Vagina (tissue), 2 donors: ENCODE measurements at places on chromosomes 1 and 21. TPM values are rescaled to one million over a fixed set of nuclear protein-coding genes. Genes with fewer than 3 reads are reported as not detected.

FNDC5 gene
- total RNA-seq = 4.7 TPM

TRIM33 gene
- 35.8 TPM for total RNA-seq

TEX38 gene
- not detected for total RNA-seq

SLFNL1 gene
- 1.2 TPM for total RNA-seq

MDM4 gene
- 90.1 TPM for total RNA-seq

DMRTA2 gene
- total RNA-seq = not detected

HRNR gene
- total RNA-seq = not detected

CSF3R gene
- 8.8 TPM for total RNA-seq

PGLYRP4 gene
- total RNA-seq = 3.9 TPM

S100A7 gene
- 36.6 TPM for total RNA-seq

GRCh38 chr21:16180614-16181013 is 450.8 kb downstream of the USP25 start:
- H3K4me1 ChIP-seq = peaks cover 18% of the 10 kb centered on the region
- H3K27ac ChIP-seq = peak overlapping the region; percentile 49
- DNase-seq = no peak
- no peaks in the 10 kb centered on the region for H3K36me3 ChIP-seq

DNA sequence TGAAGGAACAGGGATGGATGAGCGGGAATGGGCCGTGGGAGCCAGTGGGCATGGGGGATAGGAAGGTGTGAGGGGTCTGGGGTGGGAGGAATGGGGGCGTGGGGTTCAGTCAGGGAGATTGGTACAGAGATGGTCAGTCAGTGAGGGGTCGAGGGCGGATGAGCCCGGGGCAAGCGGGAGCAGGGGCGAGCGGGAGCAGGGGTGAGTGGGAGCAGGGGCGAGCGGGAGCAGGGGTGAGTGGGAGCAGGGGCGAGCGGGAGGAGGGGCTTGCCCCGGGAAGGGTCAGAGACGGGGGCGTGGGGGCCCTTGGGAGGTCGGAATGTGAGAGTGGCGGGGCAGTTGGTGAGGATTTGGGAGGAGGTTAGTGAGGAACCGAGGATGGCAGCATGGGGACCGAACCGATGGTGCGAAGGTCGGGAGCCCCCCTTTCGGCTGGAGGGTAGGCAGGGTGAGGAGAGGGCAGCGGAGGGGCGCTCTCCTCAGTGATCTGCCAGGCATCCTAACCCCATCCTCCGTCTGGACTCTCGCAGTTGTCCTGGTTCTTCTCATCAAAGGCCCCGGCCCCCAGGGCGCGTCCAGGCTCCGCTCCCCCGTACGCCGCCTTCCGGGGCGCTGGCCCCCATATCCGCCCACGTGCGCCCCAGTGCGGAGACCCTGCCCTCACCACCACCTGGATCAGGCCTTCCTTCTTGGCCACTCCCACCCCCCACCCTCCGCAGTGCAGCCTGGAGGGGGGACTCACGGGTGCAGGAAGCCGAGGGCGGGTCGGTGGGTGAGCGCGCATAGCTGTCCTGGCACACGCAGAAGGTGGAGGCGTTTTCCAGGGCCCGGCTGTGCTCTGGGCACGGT is 11.2 kb downstream of the EPHA10 start:
- no peaks in the 10 kb centered on the region for H3K36me3 ChIP-seq
- no peak overlapping the region for H3K27ac ChIP-seq
- H3K4me3 ChIP-seq = no peak overlapping the region
- peaks cover 5% of the 10 kb centered on the region for H3K27me3 ChIP-seq
- DNase-seq = no peak

- no peak overlapping the region for H3K4me3 ChIP-seq
- no peaks in the 10 kb centered on the region for H3K27me3 ChIP-seq
- H3K4me1 ChIP-seq = no peaks in the 10 kb centered on the region
Measured at GRCh38 chr1:89951766-89952604, 42.9 kb upstream of the ZNF326 start.

DNA sequence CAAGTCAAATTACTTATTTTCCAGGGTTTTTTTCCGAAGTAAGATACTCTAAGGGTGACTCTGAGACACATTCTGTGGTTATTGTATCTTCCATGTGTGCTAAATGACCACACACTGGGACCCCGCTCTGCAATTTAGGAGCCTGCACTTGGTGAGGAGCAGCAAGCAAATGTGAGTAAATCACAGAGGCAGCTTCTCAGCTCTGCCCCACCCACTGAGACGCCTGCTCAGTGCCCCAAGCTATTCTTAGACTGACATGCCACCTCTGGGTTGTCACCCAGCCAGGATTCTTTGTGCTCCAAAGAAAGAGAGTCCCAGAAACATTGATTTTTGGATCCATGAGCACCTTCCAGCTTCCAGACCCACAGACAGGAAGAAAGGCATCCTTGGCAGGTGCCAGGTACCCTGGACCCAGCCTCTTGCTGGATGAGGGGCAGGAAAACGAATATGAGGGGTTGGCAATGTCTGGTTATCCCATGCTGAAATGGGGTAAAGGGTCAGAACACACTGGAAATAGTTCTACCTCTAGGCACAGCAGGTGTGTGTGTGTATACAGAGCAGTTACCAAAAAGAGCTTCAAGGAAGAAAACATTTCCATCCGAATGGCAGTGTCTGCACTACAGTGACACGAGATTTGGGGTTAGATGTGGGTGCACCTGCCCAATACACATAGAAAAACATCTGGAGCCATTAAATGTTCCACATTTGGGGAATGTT is 41.2 kb downstream of the TNR start:
- no peaks in the 10 kb centered on the region for H3K27me3 ChIP-seq
- H3K36me3 ChIP-seq = no peaks in the 10 kb centered on the region
- no peak overlapping the region for H3K4me3 ChIP-seq

GRCh38 chr1:208273386-208274017 is 29.3 kb upstream of the PLXNA2 start:
- no peak overlapping the region for H3K4me3 ChIP-seq
- no peaks in the 10 kb centered on the region for H3K4me1 ChIP-seq
- no peaks in the 10 kb centered on the region for H3K27me3 ChIP-seq
- H3K27ac ChIP-seq = no peak overlapping the region

DNA sequence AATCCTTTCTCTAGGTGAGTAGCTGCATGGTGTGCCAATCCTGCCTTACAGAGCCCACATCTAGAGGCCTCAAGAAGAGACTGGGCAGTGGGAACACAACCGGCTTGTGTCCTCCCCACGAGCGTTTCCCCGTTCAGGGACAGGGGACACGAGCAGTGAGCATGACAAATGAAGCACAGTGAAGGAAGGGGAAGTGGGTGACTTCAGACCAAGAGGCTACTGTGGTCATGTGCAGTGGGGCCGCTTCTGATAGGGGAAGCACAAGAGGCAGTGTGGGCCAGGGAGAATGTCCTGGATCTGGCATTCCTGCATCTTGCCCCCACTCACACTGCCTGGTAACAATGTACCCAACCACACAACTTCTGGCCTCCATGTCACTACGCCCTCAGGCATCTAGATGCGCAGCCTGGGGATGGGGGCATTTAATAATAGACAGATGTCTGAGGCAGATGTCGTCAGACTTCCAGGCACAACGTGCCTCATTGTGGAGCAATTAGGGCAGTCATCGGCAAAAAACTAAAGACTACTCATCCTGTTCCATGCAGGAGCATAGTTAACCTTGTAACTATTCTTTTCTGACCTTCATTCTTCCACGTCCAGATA is 155.6 kb upstream of the NBPF11 start:
- H3K36me3 ChIP-seq = no peaks in the 10 kb centered on the region
- H3K4me3 ChIP-seq = no peak overlapping the region
- no peak for DNase-seq
- peaks cover 6% of the 10 kb centered on the region for H3K4me1 ChIP-seq

DNA sequence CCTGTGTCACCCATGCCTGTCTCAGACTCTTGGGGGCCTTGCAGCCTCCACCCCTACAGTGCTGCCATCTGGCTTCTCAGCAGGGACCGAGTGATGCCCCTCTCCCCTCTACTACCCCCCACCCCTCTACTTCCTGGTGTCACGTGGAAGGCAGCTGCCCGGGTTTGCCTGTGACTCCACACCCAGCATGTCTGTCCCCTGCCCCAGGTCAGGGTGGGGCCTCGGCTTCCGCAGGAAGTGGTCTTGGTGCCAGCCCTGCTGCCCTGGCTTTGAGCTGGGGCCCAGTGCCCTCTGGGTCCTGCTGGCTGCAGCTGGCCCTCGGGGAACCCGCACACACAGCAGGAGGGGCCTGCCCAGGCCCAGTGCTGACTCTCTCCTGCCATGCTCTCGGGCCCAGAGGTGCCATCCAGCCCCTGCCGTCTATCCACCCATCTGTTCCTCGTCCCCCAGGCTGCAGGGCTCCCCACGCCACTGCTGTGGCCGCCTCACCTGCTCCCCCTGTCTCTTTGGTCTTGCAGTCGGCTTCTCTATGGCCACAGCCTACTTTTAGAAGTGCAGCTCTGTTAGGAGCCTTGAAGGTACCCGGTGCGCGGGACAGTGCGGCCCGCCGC is 24.0 kb downstream of the PLCH2 start:
- no peak overlapping the region for H3K4me3 ChIP-seq
- H3K27me3 ChIP-seq = no peaks in the 10 kb centered on the region
- no peak for DNase-seq
- no peaks in the 10 kb centered on the region for H3K36me3 ChIP-seq
- H3K4me1 ChIP-seq = peaks cover 26% of the 10 kb centered on the region

DNA sequence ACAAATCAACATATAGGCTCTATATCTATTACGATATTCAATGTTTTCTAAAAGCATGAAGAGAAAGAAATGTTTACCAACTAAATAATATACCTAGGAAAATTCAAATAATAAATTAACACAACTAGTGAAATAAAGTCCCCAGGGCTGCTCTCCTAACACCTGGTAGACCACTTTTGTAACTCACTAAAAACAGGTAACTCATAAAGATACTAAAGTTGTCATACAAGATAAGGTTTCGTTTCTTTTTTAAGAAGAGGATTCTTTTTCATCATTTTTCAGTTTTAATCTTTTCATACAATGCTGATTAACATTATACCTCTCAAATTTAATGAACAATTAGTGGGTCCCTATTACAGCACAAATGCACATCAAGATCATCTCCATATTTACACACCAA is 99.0 kb downstream of the ZZZ3 start:
- H3K27ac ChIP-seq = no peak overlapping the region
- H3K36me3 ChIP-seq = no peaks in the 10 kb centered on the region
- H3K4me3 ChIP-seq = no peak overlapping the region
- no peaks in the 10 kb centered on the region for H3K4me1 ChIP-seq
- no peaks in the 10 kb centered on the region for H3K27me3 ChIP-seq

- no peaks in the 10 kb centered on the region for H3K27me3 ChIP-seq
- H3K4me3 ChIP-seq = peak overlapping the region; percentile 70
- no peak for DNase-seq
- H3K36me3 ChIP-seq = no peaks in the 10 kb centered on the region
- peaks cover 17% of the 10 kb centered on the region for H3K4me1 ChIP-seq
- no peak overlapping the region for H3K27ac ChIP-seq
Measured at GRCh38 chr1:204684571-204685235, 835 bp downstream of the LRRN2 start.

GRCh38 chr1:226735576-226735975 is 3.5 kb downstream of the ITPKB start:
- H3K27me3 ChIP-seq = no peaks in the 10 kb centered on the region

DNA sequence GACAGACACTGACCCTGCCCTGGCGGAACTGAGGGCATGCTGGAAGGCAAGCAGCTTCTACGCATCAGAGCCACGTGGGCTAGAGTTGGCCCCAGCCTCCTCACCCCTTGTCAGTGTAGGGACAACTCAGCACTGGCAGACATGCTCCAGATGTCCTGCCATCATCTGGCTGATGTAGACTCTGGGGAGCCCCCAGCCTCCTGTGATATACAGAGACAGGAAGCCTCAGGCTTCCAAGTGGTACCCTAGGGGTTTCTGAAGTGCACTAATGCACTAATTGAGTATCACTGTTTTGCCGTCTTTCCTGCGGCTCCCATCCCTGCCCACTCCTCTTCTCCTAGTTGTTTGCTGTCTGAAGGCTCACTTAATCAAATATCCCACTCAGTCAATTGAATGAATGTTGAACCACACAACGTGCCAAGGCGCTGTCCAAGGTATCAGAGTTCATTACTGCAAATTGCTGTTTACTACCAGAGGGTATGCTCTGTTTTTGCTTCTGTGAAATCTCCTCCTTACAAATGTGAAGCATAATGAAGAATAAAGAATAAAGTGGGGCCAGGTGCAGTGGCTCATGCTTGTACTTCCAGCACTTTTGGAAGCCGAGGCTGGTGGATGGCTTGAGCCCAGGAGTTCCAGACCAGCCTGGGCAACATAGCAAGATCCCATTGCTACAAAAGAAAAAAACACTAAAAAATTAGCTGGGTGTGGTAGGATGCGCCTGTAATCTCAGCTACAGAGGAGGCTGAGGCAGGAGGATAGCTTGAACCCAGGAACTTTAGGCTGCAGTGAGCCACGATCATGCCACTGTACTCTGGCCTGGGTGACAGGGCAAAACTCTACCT is 76.4 kb upstream of the ZBTB18 start:
- no peak overlapping the region for H3K27ac ChIP-seq
- H3K36me3 ChIP-seq = no peaks in the 10 kb centered on the region
- H3K4me3 ChIP-seq = no peak overlapping the region
- DNase-seq = no peak
